Activated naive CD4-positive, alpha-beta T cell treated with anti-CD3 and anti-CD28 coated beads, Interleukin-2, amount 10 ng/mL, durations not matched to agents 7 days and 5 days (primary cell): ENCODE measurements at places on chromosomes 4 and X.

- DNase-seq, result no peak
Observed at GRCh38 chrX:39144956-39145355, 343.7 kb downstream of the MID1IP1 start.

DNA sequence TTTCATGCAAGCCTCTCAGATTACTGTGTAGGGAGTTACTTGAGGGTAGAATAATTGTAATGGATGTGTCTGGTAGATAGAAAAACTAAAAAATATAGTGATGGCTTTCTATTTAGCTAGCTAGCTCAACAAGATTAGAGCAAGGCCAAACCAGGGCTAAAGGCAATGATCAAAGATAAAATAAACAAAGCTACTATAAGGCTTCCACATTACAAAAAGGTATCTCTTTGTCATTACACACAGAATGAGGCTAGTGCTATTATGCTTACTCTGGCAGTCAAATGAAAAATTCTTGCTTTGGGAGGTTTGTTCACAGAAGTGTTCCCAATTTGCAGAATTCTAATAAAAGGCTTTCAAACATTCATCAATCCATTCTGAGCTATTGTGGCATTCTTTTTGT is 121.6 kb upstream of the HTR2C start:
- DNase-seq, result no peak

DNA sequence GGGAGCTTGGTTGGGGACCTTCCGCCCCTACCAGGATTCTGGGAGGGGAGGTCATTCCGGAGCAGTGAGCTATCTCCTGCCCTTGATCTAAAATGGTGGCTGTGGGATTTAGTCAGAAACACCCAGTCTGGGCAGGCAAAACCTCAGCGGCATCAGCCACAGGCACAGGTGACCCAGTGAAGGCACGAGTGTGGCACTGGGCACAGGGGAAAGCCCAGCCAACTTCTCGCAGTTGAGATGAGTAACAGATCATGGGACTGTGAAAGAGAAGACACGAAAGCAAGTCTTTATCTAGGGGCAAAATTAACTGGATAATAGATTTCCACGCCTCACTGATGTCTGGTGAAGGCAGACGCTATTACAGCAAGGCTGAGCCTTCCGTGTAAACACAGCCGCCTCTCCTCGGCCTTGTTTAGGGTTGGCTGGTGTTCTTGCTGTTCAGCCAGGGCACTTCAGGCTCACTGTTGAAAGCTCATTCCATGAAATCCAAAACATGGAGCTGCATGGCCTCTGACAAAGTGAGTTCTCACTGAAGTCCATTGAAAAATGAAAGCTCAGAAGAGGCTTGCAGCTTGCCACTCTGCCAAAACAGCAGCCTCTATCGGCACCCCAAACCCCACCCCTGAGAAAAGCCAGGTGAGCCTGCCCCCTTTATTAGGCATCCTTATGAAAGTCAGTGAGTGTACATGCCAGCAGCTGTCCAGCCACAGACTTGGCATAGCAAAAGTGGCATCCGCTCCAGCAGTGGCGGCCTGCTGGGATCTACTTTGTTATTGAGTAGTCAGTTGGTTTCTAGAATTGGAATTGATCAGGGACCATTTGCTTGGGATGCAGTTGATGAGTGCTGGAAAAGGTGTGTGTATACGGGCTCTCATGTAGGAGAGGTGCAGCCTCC is 102.3 kb upstream of the MTM1 start:
- DNase-seq, result no peak

- no peak for DNase-seq
Observed at GRCh38 chr4:123659730-123660129, 263.1 kb downstream of the SPRY1 start.

DNA sequence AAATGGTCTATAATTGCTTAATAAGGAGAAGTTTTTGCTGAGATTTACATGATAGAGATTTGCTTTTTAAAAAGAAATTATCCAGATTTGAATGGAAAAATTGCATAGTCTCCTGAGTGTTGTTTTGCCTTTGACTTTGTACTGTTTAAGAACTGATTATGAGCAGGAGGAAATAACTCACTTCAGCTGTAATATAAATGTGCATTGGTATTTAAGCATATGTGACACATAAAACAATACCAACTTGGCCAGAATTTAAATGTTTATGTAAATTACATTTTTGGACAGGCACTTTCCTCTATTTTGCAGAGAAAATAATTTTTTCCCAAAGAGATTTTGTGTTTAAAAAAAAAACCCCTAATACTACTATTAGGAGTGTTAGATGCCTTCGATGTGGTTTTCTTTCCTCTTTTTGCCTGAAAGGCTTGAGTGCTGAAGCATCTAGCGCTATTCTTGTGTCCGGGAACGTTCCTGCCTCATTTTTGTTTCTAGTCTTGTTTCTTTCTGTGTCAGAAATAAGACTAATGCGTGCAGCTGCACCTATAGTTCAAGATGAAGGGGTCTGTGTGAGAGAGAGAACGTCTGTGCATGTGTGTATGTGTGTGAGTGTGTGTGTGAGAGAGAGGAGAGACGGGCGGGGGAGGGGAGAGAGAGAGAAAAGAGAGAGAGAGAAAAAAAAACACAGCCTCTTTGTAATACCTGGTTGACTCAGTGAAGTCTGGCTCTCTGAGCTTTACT is 60.8 kb downstream of the TBL1X start:
- no peak for DNase-seq

DNA sequence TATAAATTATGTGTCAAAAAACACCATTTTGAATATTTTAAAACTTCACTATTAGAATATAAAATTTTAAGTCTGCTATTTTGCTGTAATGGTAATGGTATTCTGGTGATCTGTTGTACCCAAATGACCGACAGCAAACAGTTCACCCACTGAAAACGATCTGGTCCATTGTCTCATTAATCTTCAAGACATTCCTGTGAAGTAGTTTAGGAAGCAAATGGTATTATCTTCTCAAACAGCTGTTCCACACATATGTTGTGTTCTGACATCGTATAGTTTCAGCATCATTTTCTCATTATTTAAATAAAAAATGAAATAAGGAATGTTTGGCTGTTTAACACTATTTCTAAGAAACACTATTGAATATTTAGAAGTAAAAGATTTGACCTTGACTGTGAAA is 98.1 kb downstream of the WWC2 start:
- no peak for DNase-seq

DNA sequence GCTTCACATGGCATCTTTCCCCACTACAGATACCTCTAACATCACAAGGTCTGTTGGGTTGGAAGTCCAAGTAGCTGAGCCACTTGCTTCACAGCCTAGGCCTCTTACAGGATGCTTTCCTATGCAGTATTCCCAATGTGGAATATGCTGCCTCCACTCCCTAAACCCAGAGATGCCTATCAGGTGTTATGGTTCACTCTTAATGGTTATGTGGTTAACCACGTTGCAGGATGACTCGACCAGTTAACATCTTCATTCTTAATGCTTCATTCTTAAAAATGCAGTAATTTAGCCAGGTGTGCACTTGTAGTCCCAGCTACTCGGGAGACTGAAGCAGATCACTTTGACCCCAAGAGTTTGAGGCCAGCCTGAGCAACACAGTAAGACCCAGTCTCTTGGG is 24.2 kb downstream of the HAUS3 start:
- DNase-seq, result no peak

GRCh38 chr4:140971077-140971792 is 162.0 kb downstream of the RNF150 start:
- DNase-seq, result no peak

GRCh38 chr4:36824682-36825081 is 419.9 kb upstream of the NWD2 start:
- no peak for DNase-seq

DNA sequence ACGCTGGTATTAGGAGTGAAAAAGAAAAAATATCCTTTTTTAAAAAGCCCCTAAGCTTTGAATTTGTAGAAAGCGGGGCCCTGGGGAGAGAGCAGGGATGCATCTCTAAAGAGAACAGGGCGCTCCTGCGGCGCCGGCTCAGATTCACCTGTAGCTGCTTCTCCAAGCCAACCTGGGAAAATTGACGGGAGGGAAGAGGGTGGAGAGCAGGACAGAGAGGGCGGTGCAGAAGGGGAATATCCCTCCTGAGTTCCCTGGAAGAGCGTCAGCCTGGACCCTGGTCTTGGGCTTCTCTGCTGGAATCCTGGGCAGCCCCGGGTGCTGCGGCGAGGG is 776 bp upstream of the SOWAHD start:
- no peak for DNase-seq

DNA sequence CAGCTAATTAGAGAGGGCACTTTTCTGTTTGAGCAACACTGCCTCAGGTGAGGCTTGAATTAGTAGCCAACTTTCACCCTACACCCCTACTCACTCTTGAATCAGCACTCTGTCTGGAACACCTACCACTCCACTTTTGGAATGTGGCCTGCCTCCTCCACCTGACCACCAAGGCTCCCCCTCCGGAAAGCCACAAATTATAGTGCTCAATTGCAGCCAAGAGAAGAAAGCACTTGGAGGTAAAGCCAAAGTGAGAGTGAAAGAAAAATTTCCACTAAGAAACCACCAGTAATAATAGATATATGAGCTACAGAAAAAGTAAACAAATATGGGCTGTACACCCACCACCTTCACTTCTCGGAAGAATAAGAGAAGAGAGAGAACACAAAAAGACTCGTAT is 41.1 kb downstream of the PPP3CA start:
- DNase-seq, result peak; percentile 24
